ENCODE measurements at places on chromosomes 1 and 21.

DNA sequence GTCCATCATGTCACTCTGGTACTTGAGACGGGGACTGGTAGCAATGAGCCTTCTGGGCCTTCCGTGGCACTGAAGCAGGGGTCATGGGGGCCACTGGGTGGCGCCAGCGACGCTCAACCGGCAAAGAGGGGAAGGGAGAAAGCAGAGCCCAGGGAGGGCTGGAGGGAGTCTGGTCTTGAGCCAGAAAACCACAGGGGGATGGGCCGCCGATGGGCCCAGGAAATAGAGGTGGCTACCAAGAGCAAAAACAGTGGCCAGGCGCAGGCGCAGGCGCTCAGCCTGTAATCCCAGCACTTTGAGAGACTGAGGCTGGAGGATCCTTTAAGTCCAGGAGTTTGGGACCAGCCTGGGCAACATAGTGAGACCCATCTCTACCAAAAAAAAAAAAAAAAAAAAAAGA lies 21.8 kb downstream of the EXOC8 start:
- peak; percentile 81 for DNase-seq

GRCh38 chr1:245837718-245838117 lies 669.4 kb downstream of the SMYD3 start:
- no peak for DNase-seq

DNA sequence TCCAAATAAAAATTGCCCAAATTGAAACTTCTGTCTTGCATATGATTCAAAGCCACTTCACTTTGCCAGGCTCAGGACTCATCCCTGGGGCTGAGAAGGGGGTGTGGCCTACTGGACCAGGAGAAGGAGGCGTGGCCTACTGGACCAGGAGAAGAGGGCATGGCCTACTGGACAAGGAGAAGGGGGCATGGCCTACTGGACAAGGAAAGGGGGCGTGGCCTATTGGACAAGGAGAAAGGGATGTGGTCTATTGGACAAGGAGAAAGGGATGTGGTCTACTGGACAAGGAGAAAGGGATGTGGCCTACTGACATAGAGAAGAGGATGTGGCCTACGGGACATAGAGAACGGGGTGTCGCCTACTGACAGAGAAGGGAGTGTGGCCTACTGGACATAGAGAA lies 405.3 kb downstream of the RRAGC start:
- no peak for DNase-seq

- DNase-seq: peak; percentile 71
Measured at GRCh38 chr1:21896652-21897532, 40.2 kb downstream of the HSPG2 start.

GRCh38 chr1:10737651-10738050 lies 58.8 kb downstream of the CASZ1 start:
- DNase-seq: no peak

DNA sequence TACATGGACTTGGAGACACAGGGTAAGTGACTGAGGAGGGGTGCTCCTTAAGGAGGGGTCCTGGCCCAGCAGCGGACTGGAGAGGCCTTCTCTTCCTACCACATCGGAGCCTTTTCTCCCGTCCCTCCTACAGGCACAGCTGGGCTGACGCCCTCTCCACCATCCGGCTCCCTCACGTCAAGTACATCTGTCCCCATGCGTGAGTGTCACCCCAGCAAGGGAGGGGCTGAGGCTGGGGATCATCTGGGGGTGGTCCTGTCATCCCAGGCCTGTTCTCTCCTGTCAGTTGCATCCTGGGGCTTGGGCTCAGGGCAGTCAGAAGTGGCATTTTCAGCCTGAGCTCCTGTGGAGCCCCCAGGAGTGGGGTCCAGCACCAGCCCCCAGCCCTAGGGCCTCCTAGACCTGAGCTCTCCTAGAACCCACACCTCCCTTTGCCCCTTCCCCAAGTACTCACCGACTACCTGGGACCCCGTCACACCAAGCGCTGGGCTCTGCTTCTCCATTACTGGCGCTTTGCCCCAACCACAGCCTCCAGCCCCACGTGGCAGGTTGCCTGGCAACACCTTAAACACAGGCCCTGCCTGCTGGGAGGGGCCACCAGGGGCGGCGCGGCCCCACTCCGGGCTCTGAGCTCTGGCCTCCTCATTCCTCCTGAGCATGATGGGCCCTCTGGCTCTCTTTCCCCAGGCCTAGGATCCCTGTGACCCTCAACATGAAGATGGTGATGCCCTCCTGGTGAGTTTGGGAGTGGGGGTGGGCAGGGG lies 2.3 kb downstream of the LYPLA2 start:
- DNase-seq: peak; percentile 79

DNA sequence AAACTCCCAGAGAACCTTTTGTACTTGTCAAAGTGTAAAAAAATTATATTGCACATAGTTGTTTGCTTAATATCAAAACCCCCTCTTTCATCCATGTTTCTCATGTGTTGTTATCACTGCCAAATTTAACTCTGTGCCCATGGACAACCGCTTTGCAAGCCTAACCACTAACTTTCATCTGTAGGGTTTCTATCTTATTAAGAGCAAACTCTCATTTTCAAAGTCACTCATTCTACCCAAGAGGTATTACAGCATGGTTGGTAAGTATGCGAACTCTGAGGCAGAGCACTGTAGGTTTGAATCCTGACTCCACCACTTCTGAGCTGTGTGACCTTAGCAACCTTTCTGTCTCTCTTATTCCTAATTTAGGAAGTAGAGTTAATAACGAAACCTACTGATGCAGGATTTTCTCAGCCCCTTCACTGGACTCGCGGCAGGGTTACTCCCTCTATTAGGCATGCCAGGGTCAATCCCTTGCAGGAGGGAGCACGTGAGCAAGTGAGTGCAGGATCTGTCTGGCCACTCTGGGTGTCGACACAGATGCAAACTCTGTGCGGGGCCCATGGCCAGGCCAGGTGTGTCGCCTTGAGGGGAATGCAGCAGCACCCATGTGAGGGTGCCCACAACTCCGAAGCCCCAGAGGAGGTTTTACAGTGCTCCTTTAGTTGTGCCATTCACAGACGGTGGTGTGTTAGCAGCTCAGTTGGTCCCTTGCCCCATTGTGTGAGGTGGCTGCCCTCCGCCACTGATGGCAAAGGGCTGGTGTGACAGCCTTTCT lies 361.5 kb upstream of the ADGRL2 start:
- peak; percentile 56 for DNase-seq

- no peak for DNase-seq
Measured at GRCh38 chr1:217052626-217053025, 329.4 kb upstream of the ESRRG start.

DNA sequence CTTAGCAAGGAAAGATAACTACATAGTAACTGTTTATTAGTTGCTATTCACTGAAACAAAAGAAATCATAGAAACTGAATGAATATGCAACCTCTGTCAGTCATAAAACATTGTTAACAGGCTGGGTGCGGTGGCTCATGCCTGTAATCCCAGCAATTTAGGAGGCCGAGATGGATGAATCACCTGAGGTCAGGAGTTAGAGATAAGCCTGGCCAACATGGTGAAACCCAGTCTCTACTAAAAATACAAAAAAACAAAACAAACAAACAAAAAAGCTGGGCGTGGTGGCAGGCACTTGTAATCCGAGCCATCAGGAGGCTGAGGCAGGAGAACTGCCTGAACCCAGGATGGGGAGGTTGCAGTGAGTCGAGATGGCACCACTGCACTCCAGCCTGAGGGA lies 44.1 kb downstream of the CRB1 start:
- DNase-seq: no peak

- DNase-seq: no peak
Measured at GRCh38 chr1:173779936-173780335, 44.5 kb upstream of the DARS2 start.

DNA sequence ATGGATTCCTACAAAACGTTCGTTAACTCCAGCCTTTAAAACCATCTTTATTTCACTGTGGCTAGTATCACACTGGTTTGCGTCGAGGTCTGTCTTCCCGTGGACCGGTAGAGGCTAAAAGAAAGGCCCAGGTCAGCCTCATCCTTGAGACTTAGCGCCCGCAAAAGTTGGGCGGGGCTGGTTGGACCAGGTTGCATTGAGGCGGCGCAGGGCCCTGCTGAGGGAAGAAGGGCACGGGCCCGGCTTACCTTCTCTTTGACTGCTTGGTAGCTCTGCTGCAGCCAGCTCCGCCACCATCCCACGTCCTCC lies 455 bp downstream of the BSDC1 start:
- DNase-seq: no peak

GRCh38 chr1:42047508-42047880 lies 105.7 kb upstream of the GUCA2B start:
- no peak for DNase-seq

DNA sequence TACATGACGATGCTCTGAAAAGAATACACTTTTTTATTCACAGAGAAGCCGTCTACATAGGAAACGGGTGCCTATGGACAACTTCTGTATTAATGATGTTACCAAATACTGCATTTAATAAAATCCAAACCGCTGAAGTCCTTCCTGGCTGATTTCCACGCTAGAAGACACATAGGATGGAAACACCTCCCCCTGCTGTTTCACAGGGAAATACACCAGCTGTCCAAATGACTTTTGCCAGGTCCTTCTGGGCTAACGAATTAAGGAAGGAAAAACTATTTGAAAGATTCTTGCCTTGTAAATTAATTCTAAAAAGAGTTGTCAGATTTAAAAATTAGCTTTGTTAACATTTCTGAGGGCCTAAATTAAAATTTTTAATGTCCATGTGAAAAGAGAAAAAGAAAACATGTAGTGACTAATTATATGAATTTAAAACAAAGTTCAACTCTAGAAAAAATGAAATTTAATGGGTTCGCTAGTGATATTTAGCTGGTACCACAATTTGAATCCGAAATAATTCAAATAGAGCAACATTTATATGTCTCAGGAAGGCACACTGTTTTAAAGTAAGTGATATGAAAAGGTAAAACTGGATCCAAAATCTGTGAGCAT lies 146.0 kb downstream of the RERE start:
- DNase-seq: no peak

- no peak for DNase-seq
Measured at GRCh38 chr1:65729259-65729658, 63.4 kb upstream of the PDE4B start.

DNA sequence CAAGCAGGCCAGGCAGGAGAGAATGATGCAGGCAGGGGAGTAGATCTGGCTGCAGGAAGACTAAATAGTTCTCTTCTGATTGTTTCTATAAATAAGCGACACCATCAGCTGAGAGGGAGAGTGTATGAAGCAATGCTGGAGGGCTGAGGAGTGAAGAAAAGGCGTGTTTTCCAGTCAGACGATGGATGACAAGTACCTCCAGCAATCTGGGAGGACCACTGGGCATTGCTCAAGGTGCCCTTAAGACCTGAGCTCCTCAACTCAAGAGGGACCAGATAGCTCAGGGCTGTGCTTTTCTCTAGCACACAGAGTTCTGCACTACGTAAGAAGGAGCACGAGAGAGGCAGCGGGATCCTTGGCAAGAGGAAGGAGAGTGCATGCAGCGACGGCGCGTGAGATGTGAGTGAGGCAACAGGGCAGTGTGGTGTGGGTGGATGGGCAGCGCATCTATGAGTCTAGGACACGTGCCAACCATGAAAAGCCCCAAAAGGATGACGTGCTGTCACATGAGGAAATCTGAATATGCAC lies 36.0 kb downstream of the PABPC4 start:
- peak; percentile 84 for DNase-seq

GRCh38 chr1:178283409-178283808 lies 189.5 kb downstream of the RASAL2 start:
- DNase-seq: no peak

DNA sequence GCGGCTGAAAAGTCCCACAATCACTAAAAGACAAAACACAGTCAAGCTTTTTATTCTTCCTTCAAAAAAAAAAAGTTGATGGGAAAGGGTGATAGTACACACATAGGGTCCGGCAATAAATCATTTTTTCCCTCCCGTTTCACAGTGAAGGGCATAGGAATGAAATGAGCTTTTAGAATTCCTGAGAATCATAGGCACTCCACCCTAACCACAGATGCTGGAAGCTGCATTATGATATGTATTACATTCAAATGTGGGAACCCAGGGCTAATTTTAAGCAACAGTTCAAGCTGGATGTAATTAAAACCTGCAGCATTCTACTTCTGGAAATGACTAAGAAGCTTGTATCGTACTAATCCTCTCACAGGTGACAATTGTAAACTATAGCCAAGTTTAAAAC lies 75.7 kb upstream of the KCNJ15 start:
- DNase-seq: no peak

GRCh38 chr1:54851406-54851805 lies 35.6 kb downstream of the DHCR24 start:
- no peak for DNase-seq

- DNase-seq: no peak
Measured at GRCh38 chr1:176850871-176851270, 313.6 kb downstream of the ASTN1 start.

- no peak for DNase-seq
Measured at GRCh38 chr1:118998171-118998570, 10.0 kb upstream of the TBX15 start.

DNA sequence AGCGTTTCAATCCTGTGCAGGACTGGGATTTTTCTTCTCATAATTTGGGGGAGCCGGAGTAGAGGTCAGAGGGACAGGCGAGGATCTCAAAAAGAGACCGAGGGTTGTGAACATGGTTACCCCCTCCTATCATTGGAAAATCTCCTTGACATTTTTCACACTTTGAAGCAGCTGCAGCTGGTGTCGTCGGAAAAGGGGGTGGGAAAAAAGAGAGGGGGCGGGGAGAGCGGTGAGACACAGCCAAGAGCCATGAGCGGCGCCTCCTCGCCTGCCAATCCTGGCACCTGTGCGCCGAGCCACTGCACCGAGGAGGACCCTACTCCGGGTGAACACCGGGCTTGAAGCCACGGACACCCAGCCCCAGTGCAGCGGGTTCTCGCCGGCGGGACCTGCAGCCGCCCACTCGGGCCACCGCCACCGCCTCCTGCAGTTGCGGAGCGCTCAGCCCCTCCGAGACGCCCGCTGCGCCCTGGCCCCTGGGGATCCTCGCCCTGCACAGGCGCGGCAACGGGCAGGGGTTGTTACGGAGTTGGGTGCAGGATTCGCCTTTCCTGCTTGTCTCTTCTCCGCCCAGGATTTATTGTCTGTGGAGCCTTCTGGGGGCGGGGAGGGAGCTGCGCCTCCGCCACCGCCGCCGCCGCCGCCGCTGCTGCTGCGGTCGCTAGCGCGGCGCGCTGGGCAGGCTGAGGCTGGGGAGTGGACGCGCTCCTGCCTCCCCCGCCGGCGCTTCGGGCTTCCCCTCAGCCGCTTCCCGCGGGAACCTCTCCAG lies at the start of gene LRRC7:
TSS of gene LRRC7 (plus strand) at position 271 of the 769 bp plus-strand sequence. CDS start 718 bp downstream, outside the sequence.
- DNase-seq: peak; percentile 72

DNA sequence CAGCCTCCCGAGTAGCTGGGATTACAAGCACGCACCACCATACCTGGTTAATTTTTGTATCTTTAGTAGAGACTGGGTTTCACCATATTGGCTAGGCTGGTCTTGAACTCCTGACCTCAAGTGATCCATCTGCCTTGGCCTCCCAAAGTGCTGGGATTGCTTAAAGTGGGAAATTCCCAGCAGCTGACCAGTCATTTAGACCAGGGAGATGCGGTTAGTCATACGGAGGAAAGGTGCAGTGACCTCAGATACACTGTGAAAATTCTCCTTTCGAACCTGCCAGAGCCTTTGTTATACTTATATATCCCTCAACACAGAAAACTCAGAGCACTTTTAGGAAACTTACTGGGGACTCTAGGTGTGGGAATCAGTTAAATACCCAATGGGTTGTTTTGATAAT lies 39.6 kb downstream of the MAP10 start:
- DNase-seq: no peak
